IgD-negative memory B cell (primary cell): ENCODE measurements at places on chromosomes 4 and X. TPM values are rescaled to one million over a fixed set of nuclear protein-coding genes. Genes with fewer than 3 reads are reported as not detected.

ASMTL gene
- polyA plus RNA-seq, result 50.1 TPM

DKK2 gene
- polyA plus RNA-seq, result 0.15 TPM

CLDN22 gene
- polyA plus RNA-seq, result not detected

MAGEE2 gene
- polyA plus RNA-seq, result not detected

GPAT3 gene
- not detected for polyA plus RNA-seq

GPRIN3 gene
- polyA plus RNA-seq, result 0.50 TPM

ADH7 gene
- polyA plus RNA-seq, result not detected

MAGEE1 gene
- 3.6 TPM for polyA plus RNA-seq

SPATA4 gene
- polyA plus RNA-seq, result not detected

FTSJ1 gene
- polyA plus RNA-seq, result 53.8 TPM

EIF4E gene
- 66.7 TPM for polyA plus RNA-seq

PCDH7 gene
- not detected for polyA plus RNA-seq

BGN gene
- not detected for polyA plus RNA-seq

RTL5 gene
- not detected for polyA plus RNA-seq

ODAPH gene
- not detected for polyA plus RNA-seq

KLHL4 gene
- not detected for polyA plus RNA-seq

PPEF1 gene
- polyA plus RNA-seq, result not detected

OTUD6A gene
- polyA plus RNA-seq, result not detected

MOSPD2 gene
- polyA plus RNA-seq, result 5.6 TPM

INTS6L gene
- 5.2 TPM for polyA plus RNA-seq

FGF5 gene
- not detected for polyA plus RNA-seq

PPARGC1A gene
- polyA plus RNA-seq, result not detected

ERVMER34-1 gene
- not detected for polyA plus RNA-seq

ABCE1 gene
- 48.1 TPM for polyA plus RNA-seq

ASB12 gene
- not detected for polyA plus RNA-seq

KDR gene
- not detected for polyA plus RNA-seq

CSAG1 gene
- polyA plus RNA-seq, result not detected

AFF1 gene
- 18.8 TPM for polyA plus RNA-seq

ZDHHC15 gene
- polyA plus RNA-seq, result not detected

SPANXB1 gene
- not detected for polyA plus RNA-seq

RTL9 gene
- polyA plus RNA-seq, result not detected

LRBA gene
- 15.3 TPM for polyA plus RNA-seq

SPANXN4 gene
- not detected for polyA plus RNA-seq

SORCS2 gene
- polyA plus RNA-seq, result not detected

SLC34A2 gene
- polyA plus RNA-seq, result not detected
